ENCODE measurements at places on chromosomes 4 and X.

DNA sequence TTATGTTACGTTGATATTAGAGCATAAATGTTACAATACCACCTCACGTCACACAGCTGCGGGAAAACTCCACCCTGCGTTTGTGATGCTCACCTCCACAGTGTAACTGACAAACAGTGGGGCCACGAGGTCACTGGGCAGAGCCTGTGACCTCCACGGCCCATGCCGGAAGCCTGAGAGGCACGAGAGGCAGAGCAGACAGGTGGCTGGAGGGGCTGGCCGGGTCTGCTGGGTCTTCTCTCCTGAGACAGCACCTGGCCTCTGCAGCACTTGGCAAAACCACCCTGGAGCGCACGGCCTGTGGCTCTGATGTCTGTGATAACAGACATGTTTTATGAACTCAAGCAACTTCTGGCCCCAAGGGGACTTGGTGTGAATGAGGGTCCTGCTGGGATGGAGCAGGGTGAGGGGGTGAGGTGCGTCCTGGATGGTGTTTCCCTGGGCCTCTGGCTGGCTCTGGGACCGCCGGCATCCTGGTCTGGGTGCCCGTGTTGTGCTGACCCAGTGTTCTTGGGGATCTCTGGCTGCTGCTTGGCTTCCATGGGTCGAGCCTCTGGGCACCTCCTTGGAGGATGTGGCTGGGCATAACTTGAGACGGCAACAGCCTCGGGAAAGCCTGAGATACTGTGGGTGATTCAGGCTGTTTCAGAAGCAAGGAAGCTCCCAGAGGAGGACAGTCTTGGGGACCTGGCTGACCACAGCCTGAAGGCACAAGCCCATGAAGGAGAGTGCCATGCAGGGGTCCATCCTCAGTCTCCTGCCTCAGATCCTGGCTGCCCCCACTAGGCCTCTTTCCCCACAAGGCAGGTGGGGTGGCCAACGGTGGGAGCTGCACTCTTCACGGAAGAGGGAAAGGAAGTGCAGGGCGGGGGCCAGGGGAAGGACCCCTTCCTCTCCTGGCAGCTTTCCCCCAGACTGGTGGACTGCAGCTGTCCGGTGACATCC lies 19.7 kb downstream of the RNF212 start:
- DNase-seq = no peak

- no peak for DNase-seq
Observed at GRCh38 chr4:26766141-26766540, 94.5 kb upstream of the STIM2 start.

- DNase-seq = peak; percentile 63
Observed at GRCh38 chr4:121789960-121790829, 10.9 kb upstream of the EXOSC9 start.

- DNase-seq = no peak
Observed at GRCh38 chrX:19585332-19586082, 70.2 kb upstream of the MAP3K15 start.

DNA sequence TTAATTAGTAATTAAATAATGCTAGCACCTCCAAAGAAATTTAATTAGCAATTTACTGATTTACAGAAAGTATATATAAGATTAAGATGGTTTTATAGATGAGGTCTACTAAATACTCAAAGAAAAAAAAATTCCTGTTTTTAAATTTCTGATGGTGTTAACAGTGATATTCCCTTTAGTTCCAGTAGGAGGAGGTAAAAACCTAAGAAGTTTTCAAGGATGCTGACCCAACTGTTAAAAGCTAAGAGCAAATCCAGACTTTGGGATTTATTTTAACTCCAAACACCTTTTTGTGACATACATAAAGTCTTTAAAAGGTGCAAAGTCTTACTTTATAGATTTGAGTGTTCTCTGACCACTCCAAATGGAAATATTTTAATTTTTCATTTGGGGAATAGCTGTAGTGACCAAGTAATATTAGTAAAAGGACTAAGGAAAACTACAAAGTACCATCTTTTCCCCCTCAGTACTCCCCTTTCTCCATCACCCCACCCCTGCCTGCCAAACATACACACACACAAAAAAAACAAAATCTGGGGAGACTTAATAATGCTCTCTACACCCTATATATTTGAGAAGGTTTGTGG lies 34.2 kb upstream of the CSN1S1 start:
- DNase-seq = no peak

GRCh38 chr4:87632469-87632868 lies 17.6 kb upstream of the DMP1 start:
- no peak for DNase-seq

- peak; percentile 1 for DNase-seq
Observed at GRCh38 chrX:96407072-96407471, 277.6 kb upstream of the DIAPH2 start.

- no peak for DNase-seq
Observed at GRCh38 chrX:153782313-153782712, 1.5 kb downstream of the SRPK3 start.

- no peak for DNase-seq
Observed at GRCh38 chr4:14742054-14742453, 260.2 kb upstream of the CPEB2 start.

DNA sequence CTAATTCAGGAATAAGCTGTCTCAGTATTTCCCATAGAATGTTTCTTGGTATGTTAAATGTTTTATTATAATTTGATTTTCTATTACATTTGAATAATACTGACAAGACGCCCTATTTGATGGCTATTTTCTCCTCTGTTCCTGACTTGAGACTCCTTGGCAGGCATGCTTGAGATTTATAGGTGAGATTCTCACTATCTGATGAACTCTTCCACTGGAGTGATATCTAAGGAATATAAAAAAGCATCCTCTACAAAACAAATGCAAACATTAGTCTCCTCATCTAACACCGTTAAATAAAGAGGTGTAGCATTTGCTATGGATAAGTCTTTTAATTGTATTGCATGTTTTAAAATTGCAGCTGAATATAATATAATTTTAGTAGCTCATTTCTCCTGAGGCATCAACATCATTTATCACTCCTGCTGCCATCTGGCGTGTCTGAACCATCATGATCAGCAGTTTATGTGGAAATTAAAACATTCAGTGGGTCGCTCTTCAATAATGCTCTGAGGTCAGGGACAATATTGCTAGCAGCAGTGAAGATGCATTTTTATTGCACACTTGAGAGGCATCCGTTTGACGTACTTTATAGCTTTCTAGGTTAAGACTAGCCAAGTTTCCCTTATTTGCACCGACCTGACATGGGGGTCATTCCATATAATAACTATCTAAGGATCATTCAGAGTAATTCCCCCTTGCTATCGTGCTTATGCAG lies 210.4 kb upstream of the GALNTL6 start:
- DNase-seq = no peak

DNA sequence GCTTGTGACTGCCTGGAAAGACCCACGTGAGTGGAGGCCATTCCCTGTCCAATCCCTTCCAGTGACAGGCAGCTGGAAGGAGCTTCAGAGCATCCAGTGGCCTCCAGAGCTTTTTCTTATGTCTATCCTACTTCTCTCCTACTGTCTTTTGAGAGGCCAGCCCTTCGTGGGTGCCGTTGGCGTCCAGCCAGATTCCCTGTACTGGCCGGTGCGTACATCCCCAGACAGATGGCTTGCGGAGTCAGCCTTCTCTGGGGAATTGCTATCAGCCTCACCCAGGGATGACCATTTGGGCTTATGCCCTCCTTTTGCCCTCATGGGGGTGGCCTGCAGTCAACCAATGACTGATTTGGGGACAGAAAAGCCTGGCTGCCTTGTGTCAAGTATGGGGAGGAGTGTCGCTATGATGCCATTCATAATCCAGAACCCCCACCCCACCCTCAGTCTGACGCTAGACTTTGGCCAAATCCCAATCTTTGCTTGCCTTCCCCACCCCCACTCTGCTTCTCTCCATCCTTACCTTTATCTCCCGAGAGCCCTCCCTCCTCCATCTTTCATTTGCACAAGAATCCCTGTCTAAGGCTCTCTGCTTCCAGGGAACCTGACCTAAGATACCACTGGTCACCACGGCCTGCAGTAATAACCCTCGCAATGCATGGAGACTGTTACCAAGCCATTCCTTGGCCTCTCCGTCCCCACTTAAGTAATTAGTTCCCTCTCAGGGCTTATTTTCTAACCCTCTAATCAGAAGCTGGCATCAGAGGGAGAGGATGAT lies 150.3 kb upstream of the BCOR start:
- no peak for DNase-seq

GRCh38 chrX:68045008-68045577 lies 388.2 kb downstream of the OPHN1 start:
- no peak for DNase-seq

DNA sequence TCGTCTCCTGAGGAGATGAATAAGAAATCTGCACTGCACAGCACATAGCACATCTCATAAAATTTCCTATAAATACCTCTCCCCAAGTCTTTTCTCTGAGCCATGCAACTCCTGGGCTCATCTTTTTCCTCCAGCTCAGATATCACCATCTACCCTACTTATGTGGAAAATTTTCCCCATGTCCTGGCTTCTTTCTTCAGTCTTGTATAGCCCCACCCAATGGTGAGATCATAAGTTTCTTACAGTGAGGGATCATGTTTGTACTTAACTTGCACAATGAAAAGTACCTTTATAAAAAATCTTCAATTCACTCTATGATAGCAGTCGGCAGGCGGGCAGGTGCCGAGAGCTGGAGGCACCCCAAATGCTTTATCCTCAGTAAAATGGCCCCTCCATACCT lies 198.6 kb upstream of the S100G start:
- DNase-seq = no peak

DNA sequence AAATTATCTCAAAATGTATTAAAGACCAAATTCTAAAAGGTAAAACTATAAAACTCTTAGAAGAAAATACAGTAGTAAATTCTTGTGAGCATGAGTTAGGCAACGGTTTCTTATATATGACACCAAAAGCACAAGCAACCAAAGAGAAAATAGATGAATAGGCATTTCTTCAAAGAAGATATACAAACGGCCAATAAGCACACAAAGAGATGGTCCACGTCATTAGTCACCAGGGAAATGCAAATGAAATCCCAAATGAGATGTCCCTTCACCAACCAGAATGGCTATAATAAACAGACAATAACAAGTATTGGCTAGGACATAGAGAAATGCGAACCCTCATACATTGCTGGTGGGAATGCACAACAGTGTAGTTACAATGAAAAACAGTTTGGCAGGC lies 44.6 kb downstream of the RAB33A start:
- no peak for DNase-seq

DNA sequence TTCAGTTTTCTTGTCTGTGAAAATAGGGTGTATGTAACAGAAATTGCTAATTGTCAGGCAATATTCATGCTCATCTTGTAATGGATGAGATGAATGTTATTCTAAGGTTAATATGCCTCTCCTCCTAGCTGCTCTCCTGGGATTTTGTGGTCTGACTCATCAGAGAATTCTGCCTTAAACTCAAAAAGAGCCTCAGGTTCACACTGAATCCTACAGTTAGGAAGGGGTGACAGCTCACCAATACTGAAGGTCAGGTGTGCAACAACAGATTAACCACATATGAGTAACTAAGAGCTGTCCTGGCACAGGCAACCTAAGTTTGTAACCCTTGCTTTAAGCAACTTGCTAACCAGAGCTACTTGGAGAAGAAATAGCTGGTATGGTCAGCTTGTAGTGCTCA lies 197.7 kb downstream of the SPATA18 start:
- DNase-seq = peak; percentile 55

DNA sequence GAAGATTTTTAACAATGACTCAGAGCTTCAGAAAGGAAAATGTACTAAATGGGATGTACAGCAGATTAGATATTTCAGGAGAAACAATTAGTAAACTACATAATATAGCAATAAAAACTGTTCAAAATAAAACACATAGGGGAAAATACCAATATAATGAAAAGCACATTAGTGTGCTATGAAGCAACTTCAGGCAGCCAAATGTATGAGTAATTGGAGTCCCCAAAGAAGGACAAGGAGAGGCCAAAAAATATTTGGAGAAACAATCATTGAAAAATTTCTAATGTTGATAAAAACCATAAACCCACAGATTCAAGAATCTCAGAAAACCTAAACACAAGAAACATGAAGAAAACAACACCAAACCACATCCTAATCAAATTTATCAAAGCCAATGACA lies 129.3 kb upstream of the CHRDL1 start:
- no peak for DNase-seq
